ENCODE measurements at places on chromosomes 11 and 22.

DNA sequence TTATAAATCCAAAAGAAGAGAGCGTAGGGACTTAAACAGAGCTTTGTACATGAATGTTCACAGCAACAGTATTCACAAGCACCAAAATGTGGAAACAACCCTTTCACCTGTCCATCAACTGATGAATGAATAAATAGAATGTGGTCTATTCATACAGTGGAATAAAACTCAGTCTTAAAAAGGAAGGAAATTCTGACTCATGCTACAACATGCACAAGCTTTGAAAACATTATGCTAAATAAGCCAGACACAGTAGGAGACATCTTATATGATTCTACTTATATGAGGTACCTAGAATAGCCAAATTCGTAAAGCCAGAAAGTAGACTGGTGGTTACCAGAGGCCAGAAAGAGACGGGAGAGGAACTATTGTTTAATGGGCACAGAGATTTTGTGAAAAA is 74.3 kb downstream of the SHANK2 start:
- no peak for DNase-seq

GRCh38 chr22:32887324-32887980 is 85.9 kb downstream of the TIMP3 start:
- no peak for DNase-seq

- DNase-seq, result no peak
Observed at GRCh38 chr11:17260020-17260419, 16.5 kb upstream of the NUCB2 start.

DNA sequence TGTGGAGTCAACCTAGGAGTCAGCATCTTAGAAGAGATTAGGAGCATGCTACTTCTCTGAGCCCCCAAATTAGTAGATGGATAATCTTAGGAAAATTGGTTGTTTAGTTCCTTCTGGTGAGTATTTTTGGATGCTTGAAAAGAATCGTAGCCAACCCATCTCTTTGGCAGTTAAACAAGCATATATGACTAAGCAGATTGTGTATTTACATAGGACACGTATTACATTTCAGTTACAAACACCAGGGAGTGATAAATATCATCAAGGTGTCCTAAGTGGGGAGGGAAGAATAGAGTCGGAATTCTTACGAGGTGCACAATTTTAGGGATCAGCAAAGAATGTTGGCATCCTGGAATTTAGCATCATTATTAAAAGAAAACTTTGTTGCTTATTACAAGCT is 13.5 kb downstream of the PLET1 start:
- no peak for DNase-seq

DNA sequence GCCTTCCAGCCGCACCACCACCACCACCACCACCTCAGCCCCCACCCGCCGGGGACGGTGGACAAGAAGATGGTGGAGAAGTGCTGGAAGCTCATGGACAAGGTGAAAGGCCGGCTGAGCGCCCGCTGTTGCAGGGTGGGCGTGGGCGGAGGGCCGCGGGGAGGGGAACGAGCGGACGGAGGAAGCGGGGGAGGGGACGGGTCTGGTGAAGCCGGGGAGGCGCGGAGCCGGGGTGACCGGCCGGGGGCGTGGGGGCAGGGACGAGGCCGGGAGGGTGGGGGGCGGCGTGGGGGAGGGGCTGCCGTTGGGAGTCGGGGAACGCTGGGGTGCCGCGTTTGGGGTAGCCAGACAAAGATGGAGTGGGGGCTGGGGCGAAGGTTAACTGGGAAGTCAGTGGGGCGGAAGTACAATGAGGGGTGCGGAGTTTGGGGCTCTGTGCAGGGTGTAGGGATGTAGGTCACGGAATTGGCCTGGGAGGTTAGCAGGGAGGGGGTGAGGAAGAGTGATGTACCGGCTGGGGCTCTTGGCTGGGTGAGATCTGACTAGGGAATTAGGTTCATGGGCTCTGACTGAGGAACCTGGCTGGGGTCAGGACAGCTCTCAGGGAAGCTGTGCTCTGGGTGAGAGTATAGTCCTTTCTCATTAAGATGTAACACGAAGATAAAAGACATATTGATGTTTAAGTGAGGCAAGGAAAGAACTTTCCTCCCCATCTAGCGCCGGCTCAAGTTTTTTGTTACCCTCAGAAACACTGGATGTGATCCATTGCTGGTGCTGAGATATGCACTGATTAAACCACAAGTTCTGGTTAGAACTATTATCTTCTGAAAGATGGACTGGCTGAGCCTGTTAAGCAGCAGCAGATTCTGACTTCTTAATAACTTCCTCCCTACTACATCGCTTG is 624 bp downstream of the CBL start:
- DNase-seq, result no peak

- DNase-seq, result no peak
Observed at GRCh38 chr11:29243616-29244015, 773.2 kb downstream of the KCNA4 start.

GRCh38 chr11:119605137-119605665 is 123.8 kb downstream of the NECTIN1 start:
- no peak for DNase-seq

DNA sequence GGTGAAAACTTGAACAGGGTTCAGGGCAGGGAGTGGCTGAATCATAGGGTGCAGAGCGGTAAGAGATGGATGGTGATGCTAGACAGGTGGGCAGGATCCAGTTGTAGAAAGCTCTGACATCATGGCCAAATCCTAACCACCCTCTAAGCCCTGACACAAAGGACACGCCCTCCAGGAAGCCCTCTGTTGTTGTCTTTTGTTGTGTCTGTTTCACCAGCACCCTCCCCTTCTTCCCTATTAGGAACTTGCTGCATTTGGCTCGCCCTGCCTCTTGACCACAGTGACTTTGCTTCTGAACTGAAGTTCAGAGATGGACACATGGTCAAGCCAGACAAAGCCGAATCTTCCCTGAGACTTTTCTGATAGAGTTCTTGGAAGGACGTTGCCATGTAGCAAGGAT is 14.2 kb upstream of the APOL6 start:
- DNase-seq, result no peak
